ENCODE measurements at places on chromosomes 3 and 15.

- DNase-seq: no peak
These were observed 546 bp downstream of the CISH start for GRCh38 chr3:50610992-50611463.

DNA sequence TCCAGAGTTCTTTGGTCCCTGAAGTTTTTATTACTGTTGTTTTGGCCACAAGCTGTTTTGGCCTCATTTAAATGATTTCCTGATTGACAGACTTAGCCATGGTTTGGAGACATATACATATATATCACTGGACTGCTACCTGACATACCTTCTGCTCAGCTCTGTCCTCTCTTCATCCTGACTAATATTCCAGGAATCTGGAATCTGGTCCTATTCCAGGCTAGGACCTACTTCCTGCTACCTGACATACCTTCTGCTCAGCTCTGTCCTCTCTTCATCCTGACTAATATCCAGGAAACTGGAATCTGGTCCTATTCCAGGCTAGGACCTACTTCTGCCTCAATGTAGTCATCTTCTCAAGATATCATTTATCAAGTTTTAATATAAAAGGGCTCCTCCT lies 724.4 kb upstream of the ROBO1 start:
- DNase-seq: no peak

DNA sequence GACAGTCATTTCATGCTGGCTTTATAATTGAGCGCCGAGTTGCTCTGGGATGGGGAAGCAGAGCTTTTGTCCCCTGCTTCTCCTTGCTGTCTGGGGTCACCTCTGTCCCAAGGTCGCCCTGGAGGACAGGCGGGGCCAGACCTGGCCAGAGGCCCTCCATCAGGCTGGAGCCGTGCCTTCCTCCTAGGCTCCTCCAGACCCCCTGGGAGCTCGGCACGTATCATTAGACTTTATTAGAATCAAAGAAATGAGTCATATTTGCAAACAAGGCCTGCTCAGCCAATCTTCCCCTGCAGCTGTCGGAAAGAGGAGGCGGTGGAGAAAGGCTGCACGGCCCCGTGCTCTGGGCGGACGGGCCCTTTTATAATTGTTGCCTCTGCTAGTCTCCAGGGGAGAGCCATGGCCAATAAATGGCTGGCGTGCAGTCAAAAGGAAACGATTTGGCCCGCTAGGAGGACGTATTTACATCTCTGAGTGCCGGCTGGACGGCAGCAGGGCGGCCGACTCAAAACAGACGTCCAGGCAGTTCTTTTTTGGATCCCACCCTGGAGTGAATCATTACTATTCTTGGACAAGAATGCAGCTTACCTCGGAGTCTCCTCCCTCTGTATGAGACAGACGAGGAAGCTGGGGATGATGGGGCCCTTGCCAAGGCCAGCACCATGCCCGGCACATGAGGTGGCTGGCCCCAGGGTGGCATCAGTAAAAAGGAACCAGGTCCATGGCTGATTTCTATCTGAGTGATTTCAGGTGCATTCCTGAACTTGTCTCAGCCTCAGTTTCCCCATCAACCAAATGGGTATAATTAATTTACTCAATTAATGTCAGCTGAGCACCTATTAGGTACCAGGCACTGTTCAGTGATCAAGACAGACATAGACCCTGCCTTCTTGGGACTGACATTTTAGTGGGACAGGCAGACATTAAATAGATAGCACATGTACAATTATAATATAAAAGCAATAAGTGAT lies 50.6 kb downstream of the SLC6A6 start:
- DNase-seq: peak; percentile 72

- no peak for DNase-seq
These were observed 10.1 kb downstream of the SRP14 start for GRCh38 chr15:40028853-40029252.

- no peak for DNase-seq
These were observed 5.2 kb downstream of the CEP97 start for GRCh38 chr3:101729586-101729985.

- peak; percentile 47 for DNase-seq
These were observed 59.8 kb upstream of the KLHL25 start for GRCh38 chr15:85854345-85855097.
